ENCODE measurements at places on chromosomes 3 and 15.

GRCh38 chr3:40770061-40770460 is 245.3 kb downstream of the ZNF621 start:
- no peak for DNase-seq

DNA sequence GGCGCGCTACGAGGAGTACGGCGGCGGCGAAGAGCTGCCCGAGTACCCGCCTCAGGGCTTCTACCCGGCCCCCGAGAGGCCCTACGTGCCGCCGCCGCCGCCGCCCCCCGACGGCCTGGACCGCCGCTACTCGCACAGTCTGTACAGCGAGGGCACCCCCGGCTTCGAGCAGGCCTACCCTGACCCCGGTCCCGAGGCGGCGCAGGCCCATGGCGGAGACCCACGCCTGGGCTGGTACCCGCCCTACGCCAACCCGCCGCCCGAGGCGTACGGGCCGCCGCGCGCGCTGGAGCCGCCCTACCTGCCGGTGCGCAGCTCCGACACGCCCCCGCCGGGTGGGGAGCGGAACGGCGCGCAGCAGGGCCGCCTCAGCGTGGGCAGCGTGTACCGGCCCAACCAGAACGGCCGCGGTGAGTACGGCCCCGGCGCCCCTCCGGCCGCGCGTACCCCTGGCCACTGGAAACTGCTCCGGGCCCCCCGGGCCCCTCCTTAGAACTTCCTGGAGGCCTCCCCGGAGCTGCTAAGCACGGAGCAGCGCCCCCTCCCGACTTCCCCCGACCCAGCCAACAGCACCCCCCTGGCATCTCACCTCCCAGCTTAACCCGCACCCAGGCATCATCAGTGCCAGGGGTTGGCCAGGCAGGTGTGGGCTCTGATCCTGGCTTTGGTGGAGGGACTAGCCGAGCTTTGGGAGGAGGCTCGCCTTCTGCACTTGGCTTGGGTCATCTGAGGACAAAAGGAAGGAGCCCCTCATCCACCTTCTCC is 1.4 kb downstream of the LOXL1 start:
- DNase-seq: peak; percentile 59

DNA sequence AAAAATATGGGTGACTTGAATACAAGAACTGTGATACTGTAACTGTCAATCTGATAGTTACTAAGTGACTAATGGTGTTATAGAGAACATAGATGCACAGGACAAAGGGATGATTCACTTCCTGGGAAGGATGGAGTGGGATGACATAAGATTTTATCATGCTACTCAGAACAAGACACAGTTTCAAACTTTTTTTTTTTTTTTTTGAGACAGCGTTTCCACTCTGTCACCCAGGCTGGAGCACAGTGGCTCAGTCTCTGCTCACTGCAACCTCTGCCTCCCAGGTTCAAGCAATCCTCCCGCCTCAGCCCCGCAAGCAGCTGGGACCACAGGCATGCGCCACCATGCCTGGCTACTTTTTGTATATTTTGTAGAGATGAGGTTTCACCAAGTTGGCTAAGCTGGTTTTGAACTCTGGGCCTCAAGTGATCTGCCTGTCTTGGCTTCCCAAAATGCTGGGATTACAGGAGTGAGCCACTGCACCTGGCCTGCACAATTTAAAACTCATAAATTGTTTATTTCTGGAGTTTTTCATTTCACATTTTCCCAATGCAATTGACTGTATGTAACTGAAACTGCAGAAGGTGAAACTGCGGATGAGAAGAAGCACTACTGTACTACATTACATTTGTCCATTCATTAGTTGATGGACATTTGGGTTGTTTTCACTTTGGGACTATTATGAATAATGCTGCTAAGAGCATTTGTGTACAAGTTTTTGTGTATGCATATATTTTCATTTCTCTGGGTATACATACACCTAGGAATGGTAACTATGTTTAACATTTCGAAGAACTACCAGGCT is 40.6 kb downstream of the ADIPOQ start:
- DNase-seq: peak; percentile 79

DNA sequence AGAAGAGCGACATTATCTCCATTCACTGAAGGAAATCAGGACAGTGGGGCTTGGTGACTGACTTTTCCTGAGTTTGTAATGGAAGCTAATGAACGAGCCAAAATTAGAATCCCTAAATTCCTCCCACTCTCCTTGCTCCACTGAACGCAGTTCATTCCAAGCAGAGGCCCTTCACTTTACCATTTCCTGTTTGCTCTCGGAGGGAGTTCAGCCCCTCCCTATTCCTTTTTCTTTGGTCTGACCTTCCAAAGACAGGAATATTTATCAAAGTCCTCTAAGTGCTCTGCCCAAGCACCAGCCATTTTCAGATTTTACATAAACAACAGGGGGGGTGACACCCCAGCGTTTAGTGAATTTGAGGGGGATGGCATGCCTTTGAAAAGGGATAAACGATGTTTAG is 24.0 kb upstream of the PTPRG start:
- peak; percentile 23 for DNase-seq

DNA sequence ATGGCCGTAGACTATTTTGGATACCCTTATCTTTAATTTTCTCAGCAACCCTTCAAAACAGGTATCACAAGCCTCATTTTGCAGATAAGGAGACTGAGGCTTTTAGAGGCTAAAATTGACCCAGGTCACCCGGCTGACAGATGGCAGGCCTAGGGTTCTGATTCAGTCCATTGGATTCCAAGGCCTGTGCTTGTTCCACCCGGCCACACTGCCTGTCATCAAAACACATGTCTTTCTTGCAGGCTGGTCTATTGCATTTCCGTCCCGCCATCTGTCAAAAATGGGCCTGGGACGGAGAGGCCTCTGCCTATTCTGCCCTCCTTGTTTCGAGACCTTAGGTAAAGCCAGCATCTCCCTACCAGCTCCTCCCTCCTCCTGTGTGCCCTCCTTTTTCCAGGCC is 8.1 kb downstream of the INAFM2 start:
- DNase-seq: no peak

GRCh38 chr15:91865950-91866349 is 12.4 kb downstream of the SLCO3A1 start:
- DNase-seq: no peak

- no peak for DNase-seq
Measured at GRCh38 chr3:46059432-46059831, 32.1 kb upstream of the XCR1 start.

DNA sequence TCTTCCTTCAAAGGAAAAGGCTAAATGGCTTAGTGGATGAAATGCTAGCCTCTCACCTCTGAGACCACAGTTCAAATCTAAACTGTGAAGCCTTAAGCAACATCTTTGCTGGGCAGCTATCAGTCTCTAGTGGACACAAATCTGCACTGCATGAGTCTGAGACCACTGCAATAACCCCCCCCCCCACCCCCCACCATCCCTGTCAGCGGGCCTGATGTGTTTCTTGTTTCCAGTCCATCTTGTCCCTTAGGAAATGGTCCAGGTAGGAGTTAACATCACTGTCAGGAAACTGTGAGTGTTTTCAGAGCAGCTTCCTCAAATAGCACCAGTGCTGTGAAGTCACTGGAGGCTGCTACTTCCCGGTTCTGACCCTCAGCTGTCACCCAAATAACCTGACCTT is 140.6 kb upstream of the TMCO5A start:
- DNase-seq: peak; percentile 53

DNA sequence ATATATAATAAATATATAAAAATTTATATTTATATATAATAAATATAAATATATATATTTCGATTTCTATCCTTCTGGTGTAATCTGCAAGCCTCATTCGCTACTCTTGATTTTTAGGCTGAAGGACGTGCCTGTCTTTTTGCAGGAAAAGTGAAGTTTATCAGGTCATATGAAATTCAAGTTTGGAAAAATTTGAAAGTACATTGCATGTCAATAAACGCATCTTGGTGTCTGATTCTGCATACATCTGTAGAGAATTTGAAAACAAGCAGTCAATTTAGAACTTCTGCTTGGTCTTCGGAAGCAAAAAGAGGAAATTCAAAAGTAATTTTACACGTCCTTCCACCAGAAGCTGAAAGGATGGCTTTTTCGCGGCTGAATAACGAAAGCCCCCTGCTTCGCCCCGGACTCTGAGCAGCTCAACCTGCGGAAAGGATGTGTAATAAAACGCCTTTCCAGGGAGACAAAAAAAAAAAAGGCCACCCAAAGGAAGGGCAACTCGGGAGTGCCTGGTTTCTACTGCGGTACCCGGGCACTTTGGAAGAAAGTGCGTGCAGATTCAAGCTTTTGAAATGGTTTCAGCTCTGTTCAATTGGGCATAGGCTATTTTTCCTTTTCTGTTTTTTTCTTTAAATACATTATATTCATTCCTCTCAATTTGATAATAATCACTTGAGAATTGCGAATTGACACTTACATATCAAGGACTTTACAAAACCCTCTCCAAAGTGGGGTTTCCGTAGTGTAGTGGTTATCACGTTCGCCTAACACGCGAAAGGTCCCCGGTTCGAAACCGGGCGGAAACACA is 1.5 kb upstream of the MYNN start:
- peak; percentile 85 for DNase-seq

- no peak for DNase-seq
Measured at GRCh38 chr15:70286113-70286806, 188.5 kb upstream of the TLE3 start.
